ENCODE measurements at places on chromosomes 3 and 15. TPM values are rescaled to one million over a fixed set of nuclear protein-coding genes. Genes with fewer than 3 reads are reported as not detected.

Gene CASR
- polyA plus RNA-seq = not detected

Gene TMCO5A
- polyA plus RNA-seq = not detected

Gene ST3GAL6
- 3.7 TPM for polyA plus RNA-seq

Gene GXYLT2
- 0.16 TPM for polyA plus RNA-seq

Gene EPB42
- not detected for polyA plus RNA-seq

Gene GOLGA6A
- polyA plus RNA-seq = 0.50 TPM

Gene KLHL25
- 45.7 TPM for polyA plus RNA-seq

Gene TTC14
- polyA plus RNA-seq = 163 TPM

Gene ZNF385D
- 3.4 TPM for polyA plus RNA-seq

Gene STARD9
- polyA plus RNA-seq = 7.1 TPM

Gene USP8
- polyA plus RNA-seq = 30.3 TPM

Gene GANC
- polyA plus RNA-seq = 5.3 TPM

Gene FAM81A
- polyA plus RNA-seq = 4.5 TPM

Gene SUCLG2
- polyA plus RNA-seq = 0.15 TPM

Gene GRM2
- 11.6 TPM for polyA plus RNA-seq

Gene GOLGA6C
- polyA plus RNA-seq = not detected

Gene SV2B
- polyA plus RNA-seq = 0.68 TPM

Gene PLA2G4E
- not detected for polyA plus RNA-seq

Gene SLC6A1
- polyA plus RNA-seq = 43.2 TPM

Gene TRH
- 2.6 TPM for polyA plus RNA-seq

Gene EIF4E3
- 9.2 TPM for polyA plus RNA-seq

Gene GPR62
- polyA plus RNA-seq = not detected

Gene GABRR3
- not detected for polyA plus RNA-seq

Gene EEF1AKMT4
- 1.6 TPM for polyA plus RNA-seq

Gene PYGO1
- polyA plus RNA-seq = 25.0 TPM

Gene USF3
- polyA plus RNA-seq = 15.4 TPM

Gene SNTN
- polyA plus RNA-seq = not detected

Gene PLS1
- 0.31 TPM for polyA plus RNA-seq

Gene CCDC12
- 43.8 TPM for polyA plus RNA-seq

Gene RTP1
- polyA plus RNA-seq = 2.0 TPM
